NB4 (cell line): ENCODE measurements at places on chromosomes 12 and 14.

DNA sequence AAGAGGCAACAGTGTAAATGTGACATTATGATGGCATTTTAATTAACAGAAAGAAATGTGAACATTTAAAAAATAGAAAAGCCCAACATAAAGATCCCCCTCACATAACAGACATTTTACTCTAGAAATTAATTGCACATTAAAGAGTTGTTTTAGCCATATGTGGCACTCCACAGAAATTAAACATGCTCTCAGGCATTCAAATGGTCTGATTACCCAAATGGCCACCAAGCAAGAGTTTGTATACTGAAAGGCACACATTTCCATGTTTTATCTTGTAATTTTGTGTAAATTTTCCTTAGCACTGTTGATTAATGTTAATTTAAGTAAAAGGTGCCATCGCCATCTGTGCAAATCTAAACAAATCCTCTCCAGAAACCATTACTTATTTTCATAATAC lies 43.5 kb downstream of the GTF2A1 start:
- DNase-seq: no peak

DNA sequence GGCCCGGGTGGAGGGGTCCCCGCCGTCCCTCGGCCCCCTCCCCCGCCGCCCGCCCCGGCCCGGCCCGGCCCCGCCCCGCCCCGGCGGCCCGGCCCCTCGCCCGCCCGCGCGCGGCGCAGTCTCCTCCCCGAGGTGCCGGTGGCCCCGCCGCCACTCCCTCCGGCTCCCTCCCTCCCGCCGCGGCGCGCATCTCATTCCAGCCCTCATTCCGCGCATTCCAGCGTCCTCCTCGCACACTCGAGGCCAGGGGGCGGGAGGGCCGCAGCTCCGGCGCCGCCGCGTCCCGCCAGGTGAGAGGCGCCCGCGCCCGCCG lies at the start of gene TEAD4:
Gene TEAD4 (plus strand): TSS at position 206 of the 313 bp plus-strand sequence.
- no peak for DNase-seq

GRCh38 chr12:95424271-95424994 lies 49.5 kb upstream of the METAP2 start:
- no peak for DNase-seq

- no peak for DNase-seq
Observed at GRCh38 chr12:116244474-116245090, 32.9 kb downstream of the MED13L start.

GRCh38 chr12:111117017-111117416 lies 196.6 kb upstream of the MYL2 start:
- DNase-seq: no peak

- DNase-seq: no peak
Observed at GRCh38 chr14:56280843-56281242, 162.6 kb downstream of the PELI2 start.

GRCh38 chr12:52789637-52790426 lies 6.1 kb downstream of the KRT3 start:
- peak; percentile 77 for DNase-seq

- peak; percentile 54 for DNase-seq
Observed at GRCh38 chr14:50619569-50620141, 48.5 kb downstream of the SAV1 start.

GRCh38 chr14:100618318-100618693 lies 31.1 kb upstream of the BEGAIN start:
- peak; percentile 65 for DNase-seq

GRCh38 chr12:4539167-4539870 lies 629 bp downstream of the RAD51AP1 start:
- DNase-seq: peak; percentile 4

- DNase-seq: peak; percentile 79
Observed at GRCh38 chr12:10140001-10140400, 10.0 kb upstream of the CLEC7A start.

GRCh38 chr14:74649167-74649566 lies 37.1 kb upstream of the LTBP2 start:
- DNase-seq: no peak

DNA sequence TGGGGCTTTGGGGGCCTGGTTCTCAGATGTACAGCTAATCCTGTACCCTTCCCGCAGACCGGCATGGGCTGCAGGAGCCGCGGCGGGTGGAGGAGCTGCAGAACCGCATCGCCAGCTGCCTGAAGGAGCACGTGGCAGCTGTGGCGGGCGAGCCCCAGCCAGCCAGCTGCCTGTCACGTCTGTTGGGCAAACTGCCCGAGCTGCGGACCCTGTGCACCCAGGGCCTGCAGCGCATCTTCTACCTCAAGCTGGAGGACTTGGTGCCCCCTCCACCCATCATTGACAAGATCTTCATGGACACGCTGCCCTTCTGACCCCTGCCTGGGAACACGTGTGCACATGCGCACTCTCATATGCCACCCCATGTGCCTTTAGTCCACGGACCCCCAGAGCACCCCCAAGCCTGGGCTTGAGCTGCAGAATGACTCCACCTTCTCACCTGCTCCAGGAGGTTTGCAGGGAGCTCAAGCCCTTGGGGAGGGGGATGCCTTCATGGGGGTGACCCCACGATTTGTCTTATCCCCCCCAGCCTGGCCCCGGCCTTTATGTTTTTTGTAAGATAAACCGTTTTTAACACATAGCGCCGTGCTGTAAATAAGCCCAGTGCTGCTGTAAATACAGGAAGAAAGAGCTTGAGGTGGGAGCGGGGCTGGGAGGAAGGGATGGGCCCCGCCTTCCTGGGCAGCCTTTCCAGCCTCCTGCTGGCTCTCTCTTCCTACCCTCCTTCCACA lies 7.6 kb downstream of the NR4A1 start:
- DNase-seq: no peak

DNA sequence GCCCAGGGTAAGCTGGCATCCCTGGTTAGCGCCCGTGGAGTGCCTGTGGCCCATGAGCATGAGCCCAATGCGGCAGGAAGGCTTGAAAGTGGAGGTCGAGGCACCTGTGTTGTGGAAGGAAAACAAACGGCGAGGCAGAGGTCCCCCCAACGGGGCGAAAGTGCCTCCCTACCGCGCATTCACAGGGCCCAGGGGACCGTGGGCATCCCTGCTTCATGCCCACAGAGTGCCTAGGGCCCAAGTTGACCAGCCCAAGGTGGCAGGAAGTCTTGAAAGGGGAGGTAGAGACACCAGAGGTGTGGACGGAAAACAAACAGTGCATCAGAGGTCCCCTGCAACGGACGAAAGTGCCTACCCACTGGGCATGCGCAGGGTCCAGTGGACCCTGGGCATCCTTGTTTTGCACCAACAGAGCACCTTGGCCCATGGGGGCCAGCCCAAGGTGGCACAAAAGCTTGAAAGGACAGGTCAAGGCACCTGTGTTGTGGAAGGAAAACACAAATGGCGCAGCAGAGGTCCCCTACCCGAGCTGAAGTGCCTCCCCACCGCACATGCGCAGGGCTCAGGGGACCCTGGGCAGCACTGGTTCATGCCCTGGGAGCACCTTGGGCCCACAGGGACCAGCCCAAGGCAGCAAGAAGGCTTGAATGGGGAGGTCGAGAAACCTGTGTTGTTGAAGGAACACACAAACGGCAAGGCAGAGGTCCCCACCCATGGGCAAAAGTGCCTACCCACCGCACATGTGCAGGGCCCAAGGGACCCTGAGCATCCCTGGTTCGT lies 377.5 kb downstream of the ALG10 start:
- no peak for DNase-seq

DNA sequence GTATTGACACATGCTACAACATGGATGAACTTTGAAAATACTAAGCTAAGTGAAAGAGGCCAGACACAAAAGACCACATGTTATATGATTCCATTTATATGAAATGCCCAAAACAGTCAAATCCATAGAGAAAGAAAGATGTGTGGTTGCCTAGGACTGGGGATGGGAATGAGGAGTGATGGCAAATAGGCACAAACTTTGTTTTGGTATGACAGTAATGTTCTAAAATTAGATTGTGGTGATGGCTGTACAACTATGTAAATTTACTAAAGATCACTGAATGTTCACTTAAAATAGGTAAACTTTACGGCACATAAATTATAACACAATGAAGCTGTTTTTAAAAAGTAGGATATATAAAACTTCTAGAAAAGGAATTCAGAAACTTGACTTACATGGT lies 41.7 kb downstream of the PPP1R13B start:
- no peak for DNase-seq

- no peak for DNase-seq
Observed at GRCh38 chr14:25226214-25226613, 176.3 kb upstream of the STXBP6 start.

GRCh38 chr14:100748403-100748802 lies 21.7 kb downstream of the DLK1 start:
- DNase-seq: no peak

GRCh38 chr12:6947615-6948014 lies 3.5 kb upstream of the PTPN6 start:
- DNase-seq: no peak

DNA sequence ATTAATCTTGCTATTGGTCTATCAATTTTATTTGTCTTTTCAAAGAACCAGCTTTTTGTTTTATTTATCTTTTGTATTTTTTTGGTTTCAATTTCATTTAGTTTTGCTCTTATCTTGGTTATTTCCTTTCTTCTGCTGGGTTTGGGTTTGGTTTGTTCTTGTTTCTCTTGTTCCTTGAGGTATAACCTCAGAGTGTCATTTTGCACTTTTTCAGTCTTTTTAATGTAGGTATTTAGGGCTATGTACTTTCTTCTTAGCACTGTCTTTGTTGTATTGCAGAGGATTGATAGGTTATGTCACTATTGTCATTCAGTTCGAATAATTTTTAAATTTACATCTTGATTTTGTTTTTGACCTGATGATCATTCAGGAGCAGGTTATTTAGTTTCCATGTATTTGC lies 92.7 kb upstream of the DCD start:
- DNase-seq: no peak

- no peak for DNase-seq
Observed at GRCh38 chr14:67392123-67392522, 19.8 kb downstream of the PLEK2 start.

DNA sequence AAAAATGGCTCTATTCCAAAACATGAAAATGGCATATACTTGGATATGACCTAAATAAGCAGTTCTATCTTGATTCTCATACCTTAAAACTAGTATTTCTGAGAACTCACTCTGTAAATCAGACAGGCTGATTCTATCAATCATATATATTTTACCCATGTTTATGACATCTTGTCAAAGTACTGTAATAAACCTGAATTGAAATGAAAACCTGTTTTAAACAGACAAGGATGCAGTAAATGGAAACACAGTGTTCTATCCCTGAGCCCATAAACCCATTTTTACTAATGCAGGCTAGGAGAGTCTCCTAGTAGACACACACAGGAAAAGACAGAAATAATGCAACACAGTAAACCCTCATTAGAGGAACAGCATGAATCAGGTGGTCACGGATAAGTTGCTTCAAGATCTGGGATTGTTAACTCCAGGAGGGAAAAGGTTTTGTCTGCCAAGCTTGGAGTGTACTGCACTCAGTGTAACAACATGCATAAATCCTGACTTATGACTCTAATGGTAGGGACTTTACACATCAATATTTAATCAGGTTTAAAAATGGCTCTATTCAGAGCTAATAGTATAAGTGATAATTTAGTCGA lies 93.6 kb upstream of the CPNE8 start:
- DNase-seq: no peak

GRCh38 chr12:70393787-70394499 lies 27.9 kb downstream of the KCNMB4 start:
- no peak for DNase-seq

DNA sequence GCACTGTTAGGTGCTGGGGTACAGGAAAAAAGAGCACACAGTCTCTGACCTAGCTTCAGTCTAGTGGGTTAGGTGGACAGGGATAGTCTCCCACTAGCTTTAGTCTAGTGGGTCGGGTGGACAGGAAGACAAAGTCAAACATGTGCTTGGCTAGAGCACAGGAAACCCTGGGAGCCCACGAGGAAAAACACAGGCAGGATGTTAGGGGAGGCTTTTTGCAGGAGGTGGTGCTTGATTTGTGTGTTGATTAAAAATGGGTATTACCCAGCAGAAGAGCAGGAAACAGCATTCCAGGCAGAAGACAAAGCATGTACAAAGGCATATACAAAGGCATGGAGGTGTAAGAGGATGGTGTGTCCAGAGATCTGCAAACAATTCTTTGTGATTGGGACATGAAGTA lies 23.3 kb downstream of the SLC38A2 start:
- DNase-seq: no peak

- DNase-seq: no peak
Observed at GRCh38 chr12:51749206-51749985, 99.1 kb downstream of the FIGNL2 start.

GRCh38 chr14:53567236-53567780 lies 389.3 kb downstream of the BMP4 start:
- no peak for DNase-seq

- no peak for DNase-seq
Observed at GRCh38 chr14:32611752-32612151, 282.7 kb downstream of the AKAP6 start.

GRCh38 chr14:35336494-35337268 lies 44.5 kb downstream of the PSMA6 start:
- DNase-seq: peak; percentile 91

DNA sequence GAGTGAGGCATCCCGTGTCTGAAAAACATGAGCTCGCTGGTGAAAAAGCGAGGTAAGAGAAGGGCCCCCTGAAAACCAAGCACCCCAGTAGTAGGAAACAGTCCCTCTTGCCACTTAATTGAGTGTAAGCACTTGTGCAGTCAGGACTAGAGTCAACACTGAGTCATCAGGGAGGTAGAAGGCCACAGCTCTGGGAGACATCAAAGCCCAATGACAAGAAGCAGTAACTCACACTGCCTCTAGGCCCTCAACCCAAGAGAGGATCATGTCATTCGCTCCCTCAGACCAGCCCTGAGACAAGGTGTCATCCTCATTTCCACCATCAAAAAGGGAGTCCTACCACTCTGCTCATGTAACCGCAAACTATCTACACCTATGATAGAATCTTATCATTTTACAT lies 17.8 kb downstream of the POMT2 start:
- DNase-seq: no peak

GRCh38 chr14:78075033-78075432 lies 95.1 kb upstream of the NRXN3 start:
- no peak for DNase-seq

DNA sequence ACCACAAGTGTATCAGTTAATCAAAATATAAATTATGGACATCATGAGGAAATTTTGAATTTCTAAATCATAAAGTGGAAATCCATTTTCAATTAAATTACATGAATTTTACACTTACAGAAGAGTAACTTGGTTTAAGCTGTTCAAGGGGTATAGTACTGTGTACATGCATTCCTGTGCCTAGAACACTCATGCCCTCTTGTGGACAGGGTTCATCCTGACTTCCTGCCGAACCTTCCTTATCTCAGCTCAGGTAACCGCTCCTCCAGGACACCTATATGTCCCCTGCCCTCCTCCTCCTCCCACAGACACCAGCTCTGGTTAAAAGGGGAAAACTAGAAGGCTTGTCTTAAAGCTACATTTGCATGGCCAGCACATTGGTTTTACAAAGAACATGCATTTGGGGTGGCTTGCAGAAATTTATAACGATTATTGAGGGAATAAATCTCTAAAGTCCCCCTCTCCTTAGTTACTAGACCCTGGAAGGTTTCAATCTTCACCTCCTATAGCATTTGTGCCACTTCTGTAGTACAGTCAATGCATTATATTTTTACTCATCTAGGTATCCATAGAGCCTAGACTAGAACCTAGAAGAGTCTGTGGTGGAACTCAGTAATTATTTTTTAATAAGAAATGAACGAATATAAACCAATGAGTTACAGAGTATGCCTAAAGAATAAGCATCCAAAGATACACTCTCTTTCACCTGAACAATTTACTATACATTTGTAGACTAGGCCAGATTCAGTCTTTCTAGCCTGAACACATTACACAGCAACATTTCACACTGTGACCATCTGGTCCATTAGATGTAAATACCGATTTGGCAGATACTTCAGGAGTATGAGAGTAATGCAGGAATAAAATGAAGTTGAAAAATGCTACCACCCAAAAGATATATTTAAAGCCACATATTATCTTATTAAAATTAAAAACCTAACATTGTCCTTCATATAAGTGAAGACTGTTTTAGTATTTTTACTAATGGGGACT lies 345.6 kb downstream of the PAWR start:
- peak; percentile 49 for DNase-seq
